Uterus (tissue), 4 donors: ENCODE measurements at places on chromosomes 3 and 15. TPM values are rescaled to one million over a fixed set of nuclear protein-coding genes. Genes with fewer than 3 reads are reported as not detected.

The MAP1A gene
- total RNA-seq: 15.0 TPM

The CCR1 gene
- 3.7 TPM for total RNA-seq

DNA sequence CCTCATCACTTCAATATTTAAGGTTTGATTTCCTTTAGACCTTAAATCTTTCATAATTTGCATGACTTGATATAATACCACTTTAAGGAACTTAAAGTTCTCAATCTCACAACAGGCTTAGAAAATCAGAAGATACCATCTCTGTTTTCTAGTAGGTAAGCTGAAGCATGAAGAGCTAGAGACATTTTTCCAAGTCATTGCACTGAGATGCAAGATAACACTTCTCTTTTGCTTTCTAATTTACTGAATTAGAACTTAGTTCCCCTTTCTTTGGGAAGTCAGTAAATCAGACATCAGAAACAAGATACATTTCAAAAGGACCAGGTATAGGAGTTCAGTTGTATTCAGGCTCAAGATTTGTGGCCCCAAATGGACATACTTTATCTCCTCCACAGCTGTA lies 79.7 kb downstream of the DZIP3 start:
- no peaks in the 10 kb centered on the region for H3K4me1 ChIP-seq
- no peaks in the 10 kb centered on the region for H3K36me3 ChIP-seq
- no peaks in the 10 kb centered on the region for H3K27me3 ChIP-seq
- no peak overlapping the region for H3K4me3 ChIP-seq
- H3K27ac ChIP-seq: no peak overlapping the region

GRCh38 chr15:97708252-97708651 lies 252.3 kb upstream of the ARRDC4 start:
- H3K4me3 ChIP-seq: no peak overlapping the region
- no peaks in the 10 kb centered on the region for H3K36me3 ChIP-seq
- H3K27me3 ChIP-seq: no peaks in the 10 kb centered on the region
- H3K4me1 ChIP-seq: no peaks in the 10 kb centered on the region
- DNase-seq: no peak

DNA sequence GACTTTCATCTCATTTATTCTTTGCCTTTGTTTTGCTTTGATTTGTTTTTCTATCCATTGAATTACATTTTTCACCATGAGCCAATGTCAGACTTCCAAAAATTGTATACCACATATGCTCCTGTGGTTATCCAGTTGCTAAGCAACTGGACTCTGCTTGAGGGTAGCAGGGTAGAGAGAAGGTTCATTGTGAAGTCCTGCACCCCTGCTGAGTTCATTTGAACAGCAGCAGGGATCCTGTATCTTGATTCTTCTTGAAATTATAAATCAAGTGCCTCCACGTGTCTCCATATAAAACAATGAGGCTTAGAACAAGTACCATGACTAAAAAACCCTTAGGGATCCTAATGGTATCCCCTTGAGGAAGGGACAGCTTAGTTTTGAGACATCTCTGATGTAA lies 449.3 kb downstream of the ROBO2 start:
- H3K27ac ChIP-seq: no peak overlapping the region
- H3K27me3 ChIP-seq: no peaks in the 10 kb centered on the region
- no peak for DNase-seq
- no peak overlapping the region for H3K4me3 ChIP-seq
- H3K4me1 ChIP-seq: no peaks in the 10 kb centered on the region

DNA sequence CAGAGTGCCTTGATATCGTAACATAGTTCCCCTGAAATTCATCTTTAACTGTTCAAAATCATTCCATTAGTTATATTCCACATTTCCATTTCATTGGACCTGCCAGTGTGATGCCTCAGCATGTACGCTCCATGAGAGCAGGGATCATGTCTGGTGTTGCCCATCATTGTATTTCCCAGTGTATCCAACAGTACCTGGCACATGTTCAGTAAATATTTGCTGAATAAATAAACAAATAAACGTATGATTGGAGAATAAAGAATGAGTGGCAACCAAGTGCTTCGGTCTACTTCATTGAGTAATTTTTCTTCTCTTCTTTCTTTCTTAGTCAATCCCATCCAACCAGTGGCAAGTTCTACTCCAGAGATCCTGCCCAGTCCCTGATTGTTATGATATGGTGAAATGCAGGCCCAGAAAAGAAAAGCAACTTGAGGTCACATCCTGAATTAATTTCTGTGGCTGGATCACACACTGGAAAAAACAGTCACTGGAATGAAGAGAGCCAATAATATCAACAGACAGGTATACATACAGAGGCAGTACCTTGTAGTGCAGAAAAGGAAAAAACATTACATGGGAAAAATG lies 101.2 kb downstream of the PLCH1 start:
- H3K4me3 ChIP-seq: no peak overlapping the region
- DNase-seq: no peak

DNA sequence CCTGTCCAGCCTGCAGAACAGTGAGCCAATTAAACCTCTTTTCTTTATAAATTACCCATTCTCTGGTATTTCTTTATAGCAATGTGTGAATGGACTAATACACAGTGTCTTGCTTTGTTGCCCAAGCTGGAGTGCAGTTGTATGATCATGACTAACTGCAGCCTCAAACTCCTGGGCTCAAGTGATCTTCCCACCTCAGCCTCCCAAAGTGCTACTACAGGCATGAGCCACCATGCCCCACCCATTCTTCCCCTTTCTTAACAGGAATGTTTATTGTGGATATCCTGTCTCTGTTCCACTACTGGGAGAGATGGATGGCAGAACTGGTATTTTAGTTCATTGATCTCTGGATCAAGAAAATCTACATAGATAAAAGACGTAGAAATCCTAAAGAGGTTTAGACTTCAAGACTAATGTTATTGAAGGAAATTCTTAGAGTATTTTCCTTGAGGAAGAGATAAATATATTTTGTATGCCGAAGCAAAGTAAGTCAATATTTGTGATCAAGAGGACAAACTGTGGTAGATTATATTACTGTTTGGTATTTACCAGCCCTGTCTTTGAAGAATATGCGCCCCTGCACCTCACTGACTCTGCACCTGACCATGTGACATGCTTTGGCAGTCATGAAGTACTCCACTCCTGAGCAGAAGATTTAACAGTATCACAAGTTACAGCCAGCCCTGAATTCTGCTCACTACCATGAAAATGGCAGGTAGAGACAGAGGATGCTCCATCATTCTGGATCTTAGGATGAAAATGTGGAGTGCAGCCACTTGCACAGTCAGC lies 42.9 kb downstream of the UACA start:
- no peak overlapping the region for H3K4me3 ChIP-seq
- no peaks in the 10 kb centered on the region for H3K27me3 ChIP-seq
- no peak overlapping the region for H3K27ac ChIP-seq
- no peaks in the 10 kb centered on the region for H3K36me3 ChIP-seq
